Stimulated activated CD4-positive, alpha-beta T cell treated with anti-CD3 and anti-CD28 coated beads, Interleukin-12 subunit alpha, Interleukin-12 subunit beta, amount 100 ng/mL, for 48 hours (primary cell): ENCODE measurements at places on chromosomes 7 and 10.

GRCh38 chr10:125823663-125824251 is 411 bp downstream of the BCCIP start:
- no peak for DNase-seq

GRCh38 chr7:94423863-94424735 is 29.4 kb downstream of the COL1A2 start:
- no peak for DNase-seq

GRCh38 chr7:77831481-77831880 is 32.9 kb downstream of the PHTF2 start:
- peak; percentile 30 for DNase-seq

DNA sequence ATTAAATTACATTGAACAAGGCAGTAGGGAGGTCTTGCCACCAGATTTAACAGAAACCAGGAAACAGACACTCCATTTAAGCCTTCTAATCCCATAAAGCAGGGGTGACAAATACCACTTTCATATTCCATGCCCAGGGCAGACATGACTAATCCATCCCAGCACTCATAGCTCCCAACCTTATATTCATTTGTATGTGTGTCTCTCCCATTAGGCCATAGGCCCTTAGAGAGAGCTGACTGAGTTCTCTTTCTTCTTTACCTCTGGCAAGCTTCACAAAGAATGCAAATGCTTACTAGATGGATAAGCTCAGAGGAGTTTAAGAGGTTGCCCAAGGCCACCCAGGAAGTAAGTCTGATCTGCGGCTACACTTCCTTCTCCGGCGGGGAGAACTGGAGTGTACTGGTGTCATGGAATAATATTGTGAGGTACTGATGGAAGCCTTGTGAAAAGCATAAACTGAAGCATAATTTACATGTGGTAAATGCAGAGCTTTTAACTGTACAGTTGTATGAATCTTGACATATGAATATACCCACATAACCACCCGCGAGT is 239.7 kb upstream of the HABP2 start:
- DNase-seq: no peak

- DNase-seq: no peak
Observed at GRCh38 chr7:32569388-32570289, 74.3 kb downstream of the AVL9 start.

DNA sequence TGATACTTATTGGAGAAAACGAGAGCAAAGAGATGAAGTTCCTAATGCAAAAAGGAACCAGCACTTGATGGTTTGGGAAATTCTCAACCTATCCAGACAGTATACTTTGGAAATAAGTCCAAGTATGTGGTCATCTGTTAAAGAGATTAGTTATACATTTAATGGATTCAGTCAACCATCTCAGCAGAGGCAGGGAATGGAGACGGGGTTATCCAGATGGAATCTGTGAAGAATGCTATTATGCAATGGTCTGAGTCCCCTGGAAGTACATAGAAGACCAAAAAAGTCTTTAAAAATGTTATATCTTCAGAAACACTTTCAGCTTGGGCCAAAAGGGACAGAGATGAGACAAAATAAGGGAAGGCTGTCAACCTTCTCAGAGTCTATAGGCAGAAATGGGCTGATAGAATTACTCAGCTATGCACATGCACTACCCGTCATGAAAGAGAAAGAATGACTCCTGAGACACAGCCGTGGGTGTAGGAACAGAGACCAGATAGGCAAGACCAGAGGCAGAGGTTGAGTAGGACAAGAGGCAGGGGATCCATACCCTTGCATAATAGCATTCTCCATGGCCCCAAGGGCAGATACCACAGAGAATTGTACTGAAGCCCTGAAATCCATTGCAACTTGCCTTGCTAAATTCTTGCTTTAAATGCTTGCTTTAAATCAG is 738.8 kb upstream of the POT1 start:
- DNase-seq: no peak

DNA sequence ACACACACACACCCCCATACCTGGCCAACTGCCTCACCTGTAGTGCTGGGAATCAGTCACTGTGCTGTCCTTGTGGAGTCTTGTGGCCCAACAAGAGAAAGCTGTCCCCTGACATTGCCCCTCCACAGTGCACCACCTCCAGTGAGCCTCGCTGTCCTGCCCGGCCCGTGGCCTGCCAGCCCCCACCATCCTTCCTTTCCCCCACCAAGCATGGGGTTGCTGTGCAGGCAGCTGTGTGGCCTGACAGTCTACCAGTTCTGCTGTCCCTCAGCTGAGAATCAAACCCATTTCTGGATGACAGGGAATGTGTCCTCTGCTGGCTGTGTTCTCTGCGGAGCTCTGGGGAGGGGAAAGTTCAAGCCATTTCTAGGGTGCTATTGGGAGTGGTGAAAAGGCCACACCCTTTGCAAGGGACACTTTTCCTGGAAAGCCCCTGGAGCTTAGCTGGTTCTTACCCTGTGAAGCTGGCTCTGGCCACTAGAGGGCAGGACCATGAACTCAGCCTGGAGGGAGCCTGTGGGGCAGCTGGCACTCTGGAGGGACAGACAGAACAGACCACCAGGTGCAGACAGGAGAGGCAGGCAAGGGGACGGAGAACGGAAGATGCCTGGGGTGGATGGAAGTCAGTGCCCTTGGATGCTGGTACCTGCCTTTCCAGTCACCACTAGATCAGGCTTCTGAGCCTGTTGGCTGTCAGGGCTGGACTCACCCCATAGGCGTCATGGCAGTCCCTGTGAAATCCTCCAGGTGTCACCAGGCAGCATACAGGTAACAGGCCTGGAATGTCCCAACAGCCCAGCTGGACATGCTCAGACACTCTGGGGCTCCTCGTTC is 10.5 kb upstream of the MTPAP start:
- peak; percentile 56 for DNase-seq

- no peak for DNase-seq
Observed at GRCh38 chr7:13990319-13990983, 985 bp upstream of the ETV1 start.

GRCh38 chr10:5531558-5532306 is 7.0 kb downstream of the CALML3 start:
- DNase-seq: no peak

- DNase-seq: no peak
Observed at GRCh38 chr10:2165771-2166460, 428.6 kb upstream of the ADARB2 start.

GRCh38 chr10:71274901-71275796 is 43.9 kb upstream of the SLC29A3 start:
- DNase-seq: no peak

- no peak for DNase-seq
Observed at GRCh38 chr7:106864298-106865081, 592 bp upstream of the PIK3CG start.

- DNase-seq: no peak
Observed at GRCh38 chr10:112159469-112159868, 24.1 kb downstream of the GPAM start.
